Kidney epithelial cell (primary cell): ENCODE measurements at places on chromosomes 1 and 21.

GRCh38 chr1:1354271-1355247 is 3.8 kb downstream of the MXRA8 start:
- no peak for DNase-seq

DNA sequence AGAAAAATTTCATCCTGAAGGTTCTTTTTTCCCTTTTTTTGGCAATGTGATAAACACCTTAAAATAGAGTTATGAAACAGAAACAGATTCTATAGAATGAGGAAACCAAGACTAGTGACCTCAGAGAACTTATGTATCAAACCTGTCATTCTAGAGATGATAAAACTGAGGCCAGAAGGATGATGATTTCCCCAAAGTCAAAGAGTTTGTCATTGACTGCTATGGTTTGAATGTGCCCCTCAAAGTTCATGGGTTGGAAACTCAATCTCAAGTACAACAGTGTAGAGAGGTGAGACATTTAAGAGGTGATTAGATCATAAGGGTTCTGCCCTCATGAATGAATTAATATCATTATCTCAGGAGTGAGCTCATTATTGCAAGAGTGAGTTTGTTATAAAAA is 13.7 kb upstream of the BEND5 start:
- DNase-seq, result no peak

DNA sequence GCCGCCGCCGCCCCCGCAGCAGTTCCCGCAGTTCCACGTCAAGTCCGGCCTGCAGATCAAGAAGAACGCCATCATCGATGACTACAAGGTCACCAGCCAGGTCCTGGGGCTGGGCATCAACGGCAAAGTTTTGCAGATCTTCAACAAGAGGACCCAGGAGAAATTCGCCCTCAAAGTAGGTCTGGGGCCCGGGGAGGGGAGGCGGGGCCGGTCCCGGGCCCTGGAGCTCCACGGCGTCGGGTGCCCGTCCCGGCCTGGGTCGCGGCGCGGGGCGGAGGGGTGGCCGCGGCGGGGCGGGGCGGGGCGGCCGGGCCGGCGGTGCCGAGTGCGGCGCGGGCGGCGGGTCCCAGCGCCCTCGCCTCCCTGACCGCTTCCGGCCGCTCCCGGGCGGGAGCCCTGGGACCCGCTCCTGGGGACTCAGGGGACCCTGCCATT is 646 bp downstream of the MAPKAPK2 start:
- no peak for DNase-seq

GRCh38 chr1:204615881-204616280 is 69.7 kb downstream of the LRRN2 start:
- no peak for DNase-seq

- DNase-seq, result no peak
These were observed 12.8 kb upstream of the KIF21B start for GRCh38 chr1:201036188-201036842.

DNA sequence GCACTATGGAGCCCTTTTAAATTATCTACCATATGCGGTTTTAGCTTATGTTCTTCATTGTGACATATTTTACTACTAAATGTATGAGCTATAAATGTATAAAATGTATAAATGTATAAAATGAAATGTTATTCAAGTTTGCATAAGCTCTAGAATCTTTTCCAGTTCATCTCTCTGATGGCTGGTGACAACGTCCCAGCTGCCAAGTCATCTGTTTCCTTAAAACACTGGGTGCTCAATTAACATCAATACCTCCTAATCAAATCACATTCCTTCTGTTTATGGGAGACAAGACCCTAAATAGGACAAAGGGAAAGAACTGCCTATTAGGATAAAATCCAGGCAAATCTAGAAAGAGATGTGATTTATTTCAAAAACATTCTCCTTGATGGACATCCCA is 22.9 kb downstream of the DSTYK start:
- DNase-seq, result no peak

DNA sequence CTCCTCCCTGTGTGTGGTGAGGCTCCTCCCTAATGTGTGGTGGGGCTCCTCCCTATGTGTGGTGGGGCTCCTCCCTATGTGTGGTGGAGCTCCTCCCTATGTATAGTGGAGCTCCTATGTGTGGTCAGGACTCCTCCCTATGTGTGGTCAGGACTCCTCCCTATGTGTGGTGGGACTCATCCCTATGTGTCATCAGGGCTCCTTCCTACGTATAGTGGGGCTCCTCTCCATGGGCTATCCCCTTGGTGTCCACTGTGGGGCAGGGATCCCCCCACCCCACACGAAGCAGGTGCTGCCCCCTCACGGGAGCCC is 29.6 kb downstream of the PRSS38 start:
- no peak for DNase-seq

DNA sequence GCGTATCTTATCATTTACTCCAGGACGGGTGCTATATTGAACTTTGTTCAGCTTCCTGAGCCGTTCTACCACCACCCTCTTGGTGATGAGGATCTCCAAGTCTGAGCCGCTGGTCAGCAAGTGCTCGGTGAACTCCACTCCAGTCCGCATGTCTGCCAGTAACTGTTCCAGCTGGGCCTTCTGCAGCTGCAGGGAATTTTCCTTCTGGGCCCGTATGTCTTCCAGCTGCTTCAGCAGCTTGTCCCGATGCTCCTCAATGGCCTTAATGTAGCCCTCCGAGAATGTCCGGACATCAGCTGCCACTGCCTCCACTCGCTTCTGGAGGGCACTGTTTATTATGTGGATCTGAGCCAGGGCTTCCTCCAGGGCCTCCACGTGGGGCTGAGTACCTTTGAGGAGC is 3.4 kb downstream of the TRIM45 start:
- DNase-seq, result no peak

- DNase-seq, result no peak
These were observed 6.2 kb downstream of the ARHGEF16 start for GRCh38 chr1:3460672-3461131.

DNA sequence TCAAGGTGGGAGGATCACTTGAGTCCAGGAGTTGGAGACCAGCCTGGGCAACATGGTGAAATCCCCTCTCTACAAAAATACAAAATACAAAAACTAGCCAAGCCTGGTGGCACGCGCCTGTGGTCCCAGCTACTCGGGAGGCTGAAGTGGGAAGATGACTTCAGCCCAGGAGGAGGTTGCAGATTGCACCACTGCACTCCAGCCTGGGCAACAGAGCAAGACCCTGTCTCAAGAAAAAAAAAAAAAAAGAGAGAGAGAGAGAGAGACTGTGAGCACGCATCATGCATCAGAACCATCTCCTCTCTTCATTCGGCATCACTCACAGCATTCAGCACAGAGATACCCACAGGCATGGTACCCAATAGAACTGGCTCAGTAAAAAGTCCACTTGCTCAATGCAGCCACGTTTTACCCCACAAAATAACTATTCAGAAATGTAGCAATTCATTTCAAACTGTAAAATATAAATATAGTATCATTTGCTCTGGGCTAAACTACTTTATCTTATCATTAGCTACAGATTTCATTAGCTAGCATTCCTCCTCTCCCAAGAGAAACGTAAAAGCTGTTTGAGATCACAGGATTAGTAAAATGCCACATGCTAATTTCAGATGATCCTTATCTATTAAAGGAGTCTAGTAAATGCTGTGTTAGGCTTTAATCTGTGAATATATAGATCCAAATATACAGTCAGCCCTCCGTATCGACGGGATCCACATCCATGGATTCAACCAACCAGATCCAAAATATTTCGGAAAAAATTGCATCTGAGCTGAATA is 11.7 kb downstream of the LBR start:
- DNase-seq, result no peak
